ENCODE measurements at places on chromosomes 7 and 10.

DNA sequence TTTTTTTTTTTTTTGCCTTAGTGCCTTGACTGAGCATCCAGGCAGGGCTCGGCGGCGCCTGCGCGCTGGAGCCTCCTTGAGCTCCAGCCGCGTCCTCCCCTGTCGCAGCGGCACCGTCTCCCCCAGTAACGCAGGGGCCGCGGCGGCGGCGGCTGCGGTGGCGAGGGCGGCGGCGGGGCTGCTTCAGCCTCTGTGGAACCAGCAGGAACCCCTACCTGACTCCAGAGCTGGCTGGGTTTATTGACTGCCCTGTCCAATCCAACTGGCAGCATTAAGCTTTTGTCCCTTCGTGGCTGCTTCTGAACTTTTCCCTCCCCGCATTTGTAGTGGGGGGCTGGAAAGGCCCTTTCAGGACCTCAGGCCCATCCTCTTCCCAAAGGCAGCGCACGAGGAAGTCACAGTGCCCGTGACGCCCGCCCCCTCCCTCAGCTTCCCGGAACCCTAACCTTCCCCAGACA lies at the start of gene GPR85:
Gene GPR85 (minus strand): TSS at position 397 of the 458 bp plus-strand sequence. CDS start 2,106 bp downstream, outside the sequence.
- DNase-seq, result peak; percentile 76
- H3K4me1 ChIP-seq, result no peaks in the 10 kb centered on the region
- H3K4me3 ChIP-seq, result peak within 1 kb of the TSS; percentile 30

GRCh38 chr10:71823356-71823755 lies 27.7 kb downstream of the PSAP start:
- no peaks in the 10 kb centered on the region for H3K27me3 ChIP-seq
- no peak overlapping the region for H3K27ac ChIP-seq
- H3K4me1 ChIP-seq, result no peaks in the 10 kb centered on the region

- H3K36me3 ChIP-seq, result no peaks in the 10 kb centered on the region
- no peak overlapping the region for H3K27ac ChIP-seq
- no peaks in the 10 kb centered on the region for H3K27me3 ChIP-seq
These were observed 22.0 kb upstream of the UBE3C start for GRCh38 chr7:157116762-157117161.

- no peak overlapping the region for H3K4me3 ChIP-seq
- H3K27ac ChIP-seq, result no peak overlapping the region
- no peaks in the 10 kb centered on the region for H3K36me3 ChIP-seq
- H3K27me3 ChIP-seq, result no peaks in the 10 kb centered on the region
These were observed 83.1 kb downstream of the CHN2 start for GRCh38 chr7:29277436-29278215.

GRCh38 chr7:148939128-148939755 lies 55.2 kb upstream of the EZH2 start:
- no peaks in the 10 kb centered on the region for H3K36me3 ChIP-seq
- H3K4me1 ChIP-seq, result peaks cover 3% of the 10 kb centered on the region
- no peak overlapping the region for H3K4me3 ChIP-seq
- DNase-seq, result no peak
- H3K27ac ChIP-seq, result no peak overlapping the region
